ENCODE measurements at places on chromosomes 1 and 21.

DNA sequence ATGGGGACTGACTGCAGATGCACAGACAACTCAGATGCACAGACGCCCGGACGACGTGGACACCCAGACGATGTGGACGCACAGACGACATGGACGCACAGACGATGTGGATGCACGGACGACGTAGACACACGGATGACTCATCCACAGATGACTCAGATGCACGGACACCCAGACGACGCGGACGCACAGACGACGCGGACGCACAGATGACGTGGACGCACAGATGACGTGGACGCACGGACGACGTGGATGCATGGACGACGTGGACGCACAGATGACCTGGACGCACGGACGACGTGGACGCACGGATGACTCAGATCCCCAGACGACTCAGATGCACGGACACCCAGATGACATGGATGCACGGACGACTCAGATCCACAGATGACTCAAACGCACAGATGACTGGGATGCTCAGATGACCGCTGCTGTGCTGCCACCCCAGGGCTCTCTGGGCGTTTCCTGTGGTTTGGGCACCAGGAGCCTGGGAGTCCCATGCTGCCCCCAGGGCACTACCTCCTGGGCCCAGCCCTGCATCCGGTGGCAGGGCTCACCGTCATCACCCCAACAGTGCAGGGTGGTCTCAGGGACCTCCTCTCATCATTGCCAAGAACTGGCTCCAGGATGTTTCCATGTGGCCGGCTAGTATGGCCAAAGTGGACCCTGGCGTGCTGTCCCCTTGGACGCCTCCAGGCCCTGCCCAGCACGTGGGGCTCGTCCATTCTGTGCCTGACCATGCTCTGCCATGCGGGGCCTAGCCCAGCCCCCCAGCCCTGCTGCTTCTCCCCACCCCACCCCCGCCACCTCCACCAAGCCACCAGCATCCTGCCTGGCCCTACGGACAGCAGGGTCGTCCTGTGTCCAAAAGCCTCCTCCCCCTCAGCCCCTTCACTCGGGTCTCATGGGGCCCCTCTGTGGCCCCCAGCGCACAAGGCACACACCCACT, 14.0 kb downstream of the FAAP20 start:
- DNase-seq = no peak

DNA sequence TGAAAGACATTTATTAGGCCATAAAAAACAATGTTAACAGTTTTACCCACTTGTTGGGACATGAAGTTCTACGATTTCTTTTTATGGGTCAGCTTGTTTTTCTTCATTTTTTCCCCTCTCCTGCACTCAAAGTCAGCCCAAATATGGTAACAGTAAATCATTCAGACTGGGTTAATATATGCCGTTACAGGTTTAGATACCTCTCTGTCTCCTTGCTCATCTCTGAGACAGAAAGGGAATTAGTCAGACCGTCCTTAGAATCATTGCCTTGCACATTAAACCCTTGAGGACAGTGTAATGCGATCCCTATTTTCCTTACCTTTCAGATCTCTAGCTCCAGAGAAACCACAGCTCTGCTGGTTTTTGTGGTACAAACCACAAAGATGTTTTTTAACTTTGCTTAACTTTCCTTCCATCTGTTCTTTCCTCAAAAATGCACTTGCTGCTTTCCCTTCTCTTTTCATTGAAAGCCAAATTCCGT, 613.3 kb downstream of the PLPP3 start:
- DNase-seq = no peak

DNA sequence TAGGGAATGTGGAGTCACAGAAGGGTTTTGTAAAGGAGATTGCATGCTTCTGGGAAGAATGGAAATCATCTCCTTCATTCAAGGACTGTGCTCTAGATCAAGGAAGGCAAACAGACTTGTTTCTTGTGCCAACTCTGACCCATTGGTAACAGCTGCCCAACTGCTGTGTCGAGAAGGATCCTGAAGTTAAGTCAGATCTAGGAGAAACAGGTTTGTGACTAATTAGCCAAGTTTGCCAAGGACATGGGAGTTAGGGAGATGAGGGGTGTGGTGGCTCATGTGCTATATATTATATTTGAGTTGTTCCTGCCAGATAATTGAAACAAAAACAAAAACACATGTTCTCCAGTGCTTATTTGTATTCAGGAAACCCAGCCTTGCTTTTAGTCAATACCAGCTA, 251.2 kb upstream of the USP24 start:
- DNase-seq = no peak

GRCh38 chr1:42419126-42419821, 36.5 kb downstream of the ZMYND12 start:
- DNase-seq = no peak

DNA sequence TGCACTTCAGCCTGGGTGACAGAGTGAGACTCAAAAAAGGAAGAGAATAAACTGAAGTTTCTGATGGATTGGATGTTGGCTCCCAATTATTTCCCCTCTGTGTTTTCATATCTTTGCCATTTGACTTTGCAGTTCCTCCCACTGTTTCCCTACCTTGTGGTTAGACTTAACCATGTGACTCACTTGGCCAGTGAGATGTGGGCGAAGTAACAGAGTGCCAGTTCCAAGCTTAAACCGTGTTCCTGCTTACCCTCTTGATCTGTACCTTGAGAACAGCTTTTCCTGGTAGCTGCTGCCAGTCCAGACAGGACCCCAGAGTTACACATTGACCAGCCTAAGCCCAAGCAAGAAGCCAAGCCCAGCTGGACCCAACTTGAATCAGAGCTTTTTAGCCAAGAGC, 323.4 kb downstream of the LTN1 start:
- no peak for DNase-seq

DNA sequence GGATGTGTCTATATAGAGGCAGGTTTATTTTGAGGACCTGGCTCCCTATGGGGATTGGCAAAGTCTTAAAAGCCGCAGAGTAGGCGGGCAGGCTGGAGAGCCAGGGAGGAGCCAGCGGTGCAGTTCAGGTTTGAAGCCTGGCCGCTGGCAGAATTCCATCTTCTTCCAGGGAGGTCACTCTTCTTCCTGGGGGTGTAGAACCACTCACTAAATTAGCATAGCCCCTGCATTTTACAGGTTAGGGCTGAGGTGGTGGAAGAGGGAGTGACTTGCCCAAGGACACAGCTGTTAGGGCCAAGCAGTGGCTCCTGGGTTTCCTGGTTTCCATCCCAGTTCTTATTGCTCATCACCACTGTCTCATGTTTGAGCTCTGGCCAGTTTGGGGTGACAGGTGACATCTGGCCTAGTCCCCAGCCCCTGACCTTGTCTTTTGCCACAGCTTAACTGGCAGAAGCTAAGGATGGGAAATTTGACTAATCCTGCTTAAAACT, 1.4 kb downstream of the PINK1 start:
- no peak for DNase-seq

- DNase-seq = no peak
These were observed 26.2 kb downstream of the MAGI3 start for GRCh38 chr1:113416496-113416895.

DNA sequence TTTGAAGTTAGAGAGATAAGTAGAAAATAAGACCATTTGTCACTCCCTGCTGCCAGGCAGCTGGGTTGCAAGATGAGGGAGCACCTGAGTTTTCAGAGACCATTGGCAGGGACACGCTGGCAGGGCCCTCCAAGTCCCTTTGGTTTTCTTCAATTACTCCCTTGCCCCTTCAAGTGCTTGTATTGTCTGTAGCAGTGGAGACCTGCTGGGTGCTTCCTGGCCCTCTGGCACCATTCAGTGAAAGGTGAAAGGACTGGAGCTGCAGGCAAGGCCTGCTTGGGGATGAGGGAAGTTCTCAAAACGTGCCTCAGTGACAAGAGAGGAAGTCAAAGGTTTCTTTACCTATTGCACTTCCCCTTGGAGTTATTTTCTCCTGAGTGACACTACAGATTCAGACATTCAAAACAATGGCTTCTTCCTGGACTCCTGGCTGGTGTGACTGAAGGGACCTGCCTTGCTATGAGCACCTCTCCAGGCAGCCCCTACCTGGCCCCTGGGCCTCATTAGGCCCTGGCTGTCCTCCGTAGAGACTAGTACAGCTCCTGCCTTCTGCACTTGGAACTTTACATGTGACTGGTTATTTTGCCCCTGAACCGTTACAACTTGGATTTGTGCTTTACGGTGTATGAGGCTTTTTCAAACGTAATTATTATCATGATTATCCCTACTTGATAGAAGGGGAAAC, 100.1 kb downstream of the C1orf21 start:
- DNase-seq = no peak

- no peak for DNase-seq
These were observed 139.3 kb downstream of the NFIA start for GRCh38 chr1:61221642-61222041.

DNA sequence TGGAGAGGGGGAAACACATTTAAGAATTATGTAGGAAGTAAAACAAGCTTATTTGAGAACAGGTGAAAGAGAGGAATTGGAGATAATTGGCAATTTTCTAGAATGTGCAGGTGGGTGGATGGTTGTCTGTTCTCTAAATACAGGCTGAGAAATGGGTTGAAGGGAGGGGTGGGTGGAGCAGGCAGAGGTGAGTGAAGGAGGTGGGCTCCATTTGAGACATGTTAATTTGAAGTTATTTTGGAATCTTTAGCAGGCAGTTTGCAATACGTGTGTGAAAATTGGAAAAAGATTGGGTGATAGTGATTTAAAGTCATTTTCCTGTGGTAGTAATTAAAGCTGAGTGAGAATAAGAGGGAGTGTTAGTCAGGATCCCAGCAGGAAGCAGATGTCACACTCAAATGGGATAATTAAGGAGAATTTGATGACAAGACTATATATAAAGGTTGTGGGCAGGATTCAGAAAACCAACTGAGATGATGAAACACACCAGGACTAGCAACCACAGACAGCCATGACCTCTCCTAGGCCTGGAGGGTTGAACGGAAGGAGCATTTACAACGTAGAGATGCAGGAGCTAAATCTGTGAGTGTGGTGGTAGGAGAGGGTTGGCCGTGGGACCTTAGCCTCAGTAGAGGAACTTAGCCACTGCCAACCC, 40.6 kb downstream of the CHRM3 start:
- DNase-seq = no peak

GRCh38 chr1:170221031-170221430, 75.3 kb downstream of the NTMT2 start:
- no peak for DNase-seq

DNA sequence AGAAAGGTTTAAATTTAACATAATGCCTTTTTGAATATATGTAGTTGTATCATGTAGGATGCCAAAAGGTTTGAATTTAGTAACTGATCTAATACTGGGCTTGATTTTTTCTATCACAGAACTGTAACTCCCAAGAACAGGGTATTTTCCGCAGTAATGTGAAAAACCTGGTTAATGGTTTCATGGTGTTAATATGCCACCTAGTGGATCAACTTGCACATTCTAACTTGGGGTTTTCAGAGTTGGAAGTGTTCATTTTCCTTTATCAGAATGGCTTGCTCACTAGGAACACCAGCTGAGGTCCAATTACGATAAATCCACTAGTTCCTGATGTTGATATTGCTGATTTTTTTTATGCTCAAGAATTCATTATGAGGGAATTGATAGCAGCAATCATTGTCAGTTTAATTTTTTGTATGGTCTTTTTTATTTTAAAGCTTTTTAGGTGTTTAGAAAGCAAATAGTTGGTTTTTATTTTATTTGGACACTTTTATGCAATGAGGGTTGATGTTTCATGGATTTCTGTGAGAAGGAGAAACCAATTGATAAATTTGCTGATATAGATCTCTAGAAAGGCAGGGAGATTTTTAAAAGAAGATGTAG, 157.2 kb downstream of the PLA2G4A start:
- DNase-seq = peak; percentile 10

DNA sequence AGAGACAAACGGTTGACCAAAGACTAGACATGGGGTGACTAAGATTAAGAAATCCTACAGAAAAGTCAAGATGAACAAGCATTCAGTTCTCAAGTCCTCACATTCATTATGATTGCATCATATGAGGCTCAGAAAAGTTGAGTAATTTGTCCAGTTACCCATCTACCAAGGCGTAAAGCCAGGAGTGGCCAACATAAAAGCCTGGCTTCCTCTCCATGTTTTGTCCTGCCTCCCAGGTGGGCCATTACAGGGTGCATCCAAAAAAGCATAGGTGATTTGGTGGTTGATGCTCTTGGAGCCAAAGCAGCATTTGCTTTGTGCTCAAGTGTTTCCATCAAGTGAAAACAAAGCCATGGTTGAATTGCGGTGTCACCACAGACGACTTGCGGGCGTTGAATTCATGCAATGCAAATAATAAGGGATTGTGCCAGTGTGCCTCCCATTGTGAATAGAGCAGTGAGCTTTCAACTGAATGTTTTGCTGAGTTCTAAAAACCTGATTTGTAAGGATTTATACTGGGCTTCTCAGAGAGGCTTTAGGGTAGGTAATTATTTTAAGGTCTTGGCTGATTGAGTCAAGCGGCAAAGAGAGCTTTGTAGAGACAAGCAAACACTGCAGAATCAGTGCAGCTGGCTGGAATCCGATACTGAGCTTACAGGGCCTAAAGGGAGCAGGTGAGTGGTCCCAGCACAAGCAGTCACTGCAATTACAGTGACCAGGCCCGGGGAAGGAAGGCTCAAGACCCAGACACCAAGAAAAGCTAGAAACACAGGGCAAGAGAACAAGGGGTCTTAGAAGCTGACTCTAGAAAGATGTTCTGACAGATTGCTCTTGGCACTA, 54.1 kb downstream of the KCNJ15 start:
- DNase-seq = no peak

GRCh38 chr1:23358310-23358875, 11.2 kb downstream of the ZNF436 start:
- DNase-seq = no peak

DNA sequence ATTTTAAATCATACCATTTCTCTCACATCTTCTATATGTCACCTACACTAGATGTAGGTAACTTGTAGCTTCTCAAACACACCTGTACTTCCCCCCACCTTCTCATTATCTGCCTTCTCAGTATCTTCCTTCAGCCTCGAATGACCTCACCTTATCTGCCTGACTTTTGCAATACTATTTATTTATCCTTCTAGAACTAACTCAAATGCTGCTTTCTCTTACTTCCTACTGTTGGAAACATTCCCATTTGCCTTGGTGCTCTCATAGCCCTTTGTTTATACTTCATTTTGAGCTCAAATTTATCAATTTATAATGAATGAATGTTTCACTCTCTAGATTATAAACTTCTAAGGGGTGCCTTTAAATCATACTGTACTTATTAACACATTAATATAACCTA, 50.4 kb upstream of the KIAA1614 start:
- no peak for DNase-seq

DNA sequence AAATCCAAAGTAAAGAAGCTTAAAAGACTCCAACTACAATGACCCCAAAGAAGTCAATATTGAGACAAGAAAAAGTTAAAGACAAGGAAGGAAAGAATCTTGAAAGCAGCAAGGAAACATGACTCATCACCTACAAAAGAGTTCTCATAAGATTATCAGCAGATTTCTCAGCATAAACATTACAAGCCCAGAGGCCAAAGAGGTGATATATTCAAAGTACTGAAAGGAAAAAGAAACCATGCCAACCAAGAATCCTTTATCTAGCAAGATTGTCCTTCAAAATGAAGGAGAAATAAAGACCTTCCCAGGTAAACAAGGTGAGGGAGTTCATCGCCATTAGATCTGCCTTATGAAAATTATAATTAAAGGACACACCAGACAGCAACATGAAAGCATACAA, 49.8 kb downstream of the CSMD2 start:
- no peak for DNase-seq

GRCh38 chr1:10678852-10679251, 117.6 kb downstream of the CASZ1 start:
- no peak for DNase-seq

Measured in GM12891 (cell line).